Activated CD4-positive, alpha-beta T cell treated with anti-CD3 and anti-CD28 coated beads, Interleukin-2, amount 10 ng/mL, durations not matched to agents 7 days and 5 days (primary cell): ENCODE measurements at places on chromosomes 3 and 15. TPM values are rescaled to one million over a fixed set of nuclear protein-coding genes. Genes with fewer than 3 reads are reported as not detected.

DNA sequence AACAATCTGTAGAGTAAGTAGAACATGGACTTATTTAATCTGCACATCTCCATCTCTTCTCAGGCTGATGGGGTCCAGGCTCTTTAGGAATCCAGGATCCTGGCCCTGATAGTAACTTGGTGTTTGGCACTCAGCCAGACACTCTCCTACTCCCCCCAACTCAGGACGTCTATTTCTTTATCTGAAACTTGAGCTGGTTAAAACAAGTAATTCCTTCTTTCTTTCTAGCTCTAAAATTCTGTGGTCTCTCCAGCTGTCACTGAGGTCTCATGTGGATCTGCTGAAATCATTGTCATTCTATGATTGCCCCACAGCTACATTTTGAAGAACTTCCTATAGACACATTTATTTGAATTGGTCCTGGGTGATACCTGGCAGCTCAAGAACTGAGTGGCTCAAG is 59.0 kb downstream of the TP63 start:
- peaks cover 2% of the 10 kb centered on the region for H3K4me1 ChIP-seq
- peaks cover 1% of the 10 kb centered on the region for H3K36me3 ChIP-seq
- DNase-seq: no peak
- no peak overlapping the region for H3K4me3 ChIP-seq
- H3K27ac ChIP-seq: no peak overlapping the region

ATP13A5 gene
- total RNA-seq: not detected

- H3K27me3 ChIP-seq: peaks cover 3% of the 10 kb centered on the region
- no peaks in the 10 kb centered on the region for H3K36me3 ChIP-seq
Observed at GRCh38 chr3:134610432-134611385, 40.1 kb downstream of the KY start.

GRCh38 chr15:60343221-60343970 is 54.4 kb downstream of the ANXA2 start:
- peaks cover 4% of the 10 kb centered on the region for H3K27me3 ChIP-seq
- no peak for DNase-seq
- no peak overlapping the region for H3K4me3 ChIP-seq
- no peaks in the 10 kb centered on the region for H3K4me1 ChIP-seq
- no peak overlapping the region for H3K27ac ChIP-seq

GRCh38 chr3:62032738-62033137 is 340.6 kb downstream of the FEZF2 start:
- no peak overlapping the region for H3K4me3 ChIP-seq
- H3K4me1 ChIP-seq: no peaks in the 10 kb centered on the region
- no peak for DNase-seq
- H3K36me3 ChIP-seq: no peaks in the 10 kb centered on the region

ZNF80 gene
- 0.10 TPM for total RNA-seq

DNA sequence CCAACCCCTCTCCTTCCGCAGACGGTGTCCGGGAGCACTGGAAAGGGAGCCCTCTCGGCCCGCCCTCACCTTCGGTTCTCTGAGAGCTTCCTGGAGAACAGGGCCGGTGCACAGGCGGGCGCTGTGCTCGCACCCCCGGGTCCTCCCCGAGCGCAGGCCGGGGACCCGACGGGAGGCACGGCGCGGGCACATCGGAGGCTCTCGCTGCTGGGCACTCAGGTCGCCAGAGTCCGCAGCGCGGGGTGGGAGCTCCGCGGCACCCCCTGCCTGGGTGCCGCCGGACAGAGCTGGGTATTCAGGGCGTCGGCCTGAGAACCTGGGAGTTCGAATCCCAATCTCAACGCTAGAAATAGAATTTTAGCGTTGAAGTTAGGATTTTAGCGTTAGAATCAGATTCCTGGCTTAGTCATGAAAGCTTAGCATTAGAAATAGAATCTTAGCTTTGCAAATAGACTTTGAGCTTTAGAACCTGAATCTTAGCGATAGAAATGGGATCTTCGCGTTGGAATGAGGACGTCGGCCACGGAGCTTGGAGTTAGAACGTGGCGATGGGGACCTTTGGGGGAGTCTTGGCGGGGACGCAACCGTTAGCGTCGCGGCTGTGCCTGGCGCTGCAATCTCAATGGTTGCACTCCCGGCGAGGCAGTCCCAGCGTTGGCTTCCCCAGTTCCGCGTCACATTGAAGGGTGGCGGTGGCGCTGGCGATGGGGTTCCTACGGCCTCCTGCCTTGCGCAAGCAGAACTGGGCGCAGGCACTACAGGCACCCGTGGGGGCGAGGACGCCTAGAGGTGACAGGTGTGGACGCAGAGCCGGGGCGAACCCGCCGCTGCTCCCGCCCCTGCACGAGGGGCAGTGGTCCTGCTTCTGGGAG is 549 bp downstream of the TRH start:
- peaks cover 63% of the 10 kb centered on the region for H3K27me3 ChIP-seq
- H3K27ac ChIP-seq: no peak overlapping the region
- peak overlapping the region; percentile 0 for H3K4me3 ChIP-seq
- no peak for DNase-seq
- H3K4me1 ChIP-seq: peaks cover 7% of the 10 kb centered on the region

DNA sequence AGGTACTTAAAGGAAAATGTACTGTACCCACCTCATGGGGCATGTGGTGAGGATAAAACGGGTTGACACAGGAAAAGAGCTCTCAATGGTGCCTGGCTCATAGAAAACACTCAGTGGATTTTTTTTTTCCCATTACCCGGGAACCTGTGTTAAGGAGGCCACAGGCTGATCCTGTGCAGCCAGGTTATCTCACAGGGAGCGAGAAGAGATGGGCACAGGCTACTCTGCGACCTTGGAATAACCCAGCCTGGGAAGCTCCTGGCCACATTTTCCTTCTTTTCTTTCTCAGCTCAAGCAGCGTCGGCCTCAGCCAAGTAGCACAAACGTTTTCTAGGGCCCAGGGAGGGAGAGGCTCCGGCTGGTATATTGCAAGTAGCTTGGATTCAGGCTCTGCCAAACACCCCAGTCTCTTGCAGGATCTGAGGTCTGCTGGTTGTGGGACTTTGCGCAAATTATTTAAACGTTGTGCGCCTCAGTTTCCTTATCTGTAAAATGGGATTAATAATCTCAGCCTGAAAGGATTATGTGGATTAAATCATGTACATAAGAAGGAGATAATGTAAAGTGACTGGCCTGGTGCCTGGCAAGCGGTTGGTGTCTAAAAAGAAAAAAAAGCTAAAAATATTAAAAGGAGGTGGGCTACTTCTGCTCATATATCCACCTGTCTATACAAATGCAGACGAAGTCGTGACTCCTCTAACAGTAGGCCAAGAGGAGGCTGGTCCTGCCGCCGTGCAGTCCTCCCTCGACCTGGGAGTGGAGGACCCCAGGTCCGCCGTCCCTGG is 2.2 kb downstream of the FURIN start:
- H3K4me1 ChIP-seq: peaks cover 73% of the 10 kb centered on the region
- peak overlapping the region; percentile 96 for H3K27ac ChIP-seq
- peak overlapping the region; percentile 89 for H3K4me3 ChIP-seq

TRAT1 gene
- 151 TPM for total RNA-seq

DNA sequence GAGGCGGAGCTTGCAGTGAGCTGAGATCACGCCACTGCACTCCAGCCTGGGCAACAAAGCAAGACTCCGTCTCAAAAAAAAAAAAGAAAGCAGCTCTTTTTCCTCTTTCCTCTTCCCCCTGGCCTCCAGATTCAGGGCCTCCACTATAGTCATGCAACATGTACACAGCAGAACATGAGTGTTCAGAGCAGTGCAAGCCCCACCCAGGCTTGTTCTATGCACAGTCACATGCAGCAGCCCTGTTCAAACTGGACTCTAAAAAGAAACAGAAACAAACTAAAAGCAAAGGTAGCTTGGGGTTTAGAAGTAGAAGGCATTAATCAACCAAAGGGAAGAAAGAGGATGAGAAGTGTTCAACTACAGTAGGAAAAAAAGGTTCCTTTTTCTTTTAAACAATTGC is 11.8 kb downstream of the SHQ1 start:
- peaks cover 7% of the 10 kb centered on the region for H3K4me1 ChIP-seq
- peaks cover 49% of the 10 kb centered on the region for H3K36me3 ChIP-seq
- no peaks in the 10 kb centered on the region for H3K27me3 ChIP-seq
- no peak for DNase-seq
- no peak overlapping the region for H3K4me3 ChIP-seq

XCR1 gene
- not detected for total RNA-seq

CD80 gene
- total RNA-seq: 7.2 TPM
